Right ventricle myocardium inferior (tissue), 1 donor: ENCODE measurements at places on chromosomes 7 and 10. TPM values are rescaled to one million over a fixed set of nuclear protein-coding genes. Genes with fewer than 3 reads are reported as not detected.

- no peak for DNase-seq
Observed at GRCh38 chr7:105707967-105708762, 126.9 kb upstream of the EFCAB10 start.

GRCh38 chr10:85557077-85557476 is 809.5 kb downstream of the GRID1 start:
- DNase-seq, result no peak

- no peak for DNase-seq
Observed at GRCh38 chr7:3028071-3028757, 15.5 kb downstream of the CARD11 start.

- no peak for DNase-seq
Observed at GRCh38 chr10:9547936-9548904, 1469.5 kb upstream of the CELF2 start.

DNA sequence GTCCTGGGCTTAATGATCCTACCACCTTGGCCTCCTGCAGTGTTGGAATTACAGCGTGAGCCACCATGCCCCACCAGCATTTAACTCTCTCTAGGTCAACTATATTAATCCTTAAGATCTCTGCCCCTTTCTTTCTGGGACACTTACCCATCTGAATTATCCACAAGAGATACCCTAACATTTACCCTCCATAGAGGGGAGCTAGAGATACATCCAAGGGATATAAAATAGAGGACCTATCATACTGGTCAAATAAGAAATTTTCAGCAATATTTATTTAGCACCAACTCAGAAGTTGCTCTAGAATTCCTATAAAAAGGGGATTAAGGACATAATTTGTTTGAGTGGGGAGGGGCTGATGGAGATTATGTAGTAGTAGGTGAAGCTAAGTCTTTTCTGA is 96.5 kb downstream of the OTUD1 start:
- DNase-seq, result no peak

DNA sequence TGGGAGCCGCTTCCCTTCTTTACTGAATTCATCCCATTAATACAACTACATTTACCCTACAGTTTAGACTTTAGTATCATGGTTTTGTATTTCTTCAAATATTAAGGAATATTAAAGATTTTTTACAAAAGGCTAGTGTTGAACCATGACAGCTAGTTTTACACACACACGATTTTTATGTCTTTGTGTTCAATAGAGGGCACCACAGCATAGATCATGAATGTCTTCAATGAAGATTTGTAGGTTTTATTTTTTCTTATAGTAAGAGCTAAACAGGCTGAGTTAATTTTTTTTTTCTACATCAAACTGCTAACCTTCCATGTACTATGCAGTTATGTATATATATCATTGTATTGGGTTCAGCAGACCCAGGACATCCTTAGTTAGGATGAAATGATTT is 76.9 kb downstream of the SNX10 start:
- DNase-seq, result no peak

DNA sequence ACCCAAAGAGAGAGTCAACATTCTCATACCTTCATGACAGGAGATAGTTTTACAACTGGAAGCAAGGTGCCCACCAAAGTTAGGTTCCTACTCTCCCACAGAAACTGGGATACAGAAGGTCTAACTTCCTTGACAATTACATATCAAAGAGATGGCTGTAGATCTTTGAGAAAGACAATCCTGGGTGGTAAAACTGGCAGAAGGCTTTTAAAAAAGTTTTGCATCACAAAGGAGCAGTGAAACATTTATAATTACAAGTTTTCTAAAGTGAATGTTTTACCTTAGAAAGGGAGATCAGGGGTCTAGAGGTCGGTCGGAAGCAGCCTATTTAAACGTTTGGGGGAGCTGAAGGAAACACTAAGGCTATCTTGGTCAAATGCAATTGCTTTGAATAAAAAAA is 166.6 kb upstream of the STEAP1 start:
- DNase-seq, result no peak

DNA sequence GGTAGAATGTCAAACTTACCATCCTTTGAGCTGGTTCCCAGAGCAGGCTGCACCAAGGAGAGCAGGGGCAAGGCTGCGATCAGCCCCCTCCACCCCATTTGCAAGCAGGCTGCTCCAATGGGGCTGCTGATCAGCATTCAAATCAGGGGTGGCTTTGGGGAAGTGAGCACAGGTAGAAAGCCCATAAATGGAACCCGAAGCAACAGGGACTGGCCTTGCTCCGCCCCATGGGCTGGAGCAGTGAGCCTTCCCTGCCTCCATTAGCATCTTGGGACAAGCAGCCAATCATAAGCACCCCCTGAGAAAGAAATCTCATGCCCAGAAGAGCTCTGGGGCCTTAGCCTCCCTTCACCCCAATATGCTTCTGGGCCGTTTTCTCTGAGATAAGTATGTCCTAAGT is 4.0 kb upstream of the PKD1L1 start:
- DNase-seq, result no peak

- DNase-seq, result no peak
Observed at GRCh38 chr10:110192552-110192951, 14.9 kb upstream of the MXI1 start.

- no peak for DNase-seq
Observed at GRCh38 chr10:20363684-20364083, 533.4 kb downstream of the NEBL start.

The ALKBH4 gene
- 5.8 TPM for total RNA-seq

The VSTM2A gene
- not detected for total RNA-seq

The ELMO1 gene
- total RNA-seq, result 13.8 TPM

The ITGA8 gene
- 1.7 TPM for total RNA-seq

The RBM48 gene
- 11.8 TPM for total RNA-seq

The ZNF746 gene
- total RNA-seq, result 8.4 TPM

The CRCP gene
- 23.6 TPM for total RNA-seq
